ENCODE measurements at places on chromosomes 5 and 9.

- no peak for DNase-seq
Observed at GRCh38 chr5:56594792-56595191, 220.6 kb upstream of the MAP3K1 start.

DNA sequence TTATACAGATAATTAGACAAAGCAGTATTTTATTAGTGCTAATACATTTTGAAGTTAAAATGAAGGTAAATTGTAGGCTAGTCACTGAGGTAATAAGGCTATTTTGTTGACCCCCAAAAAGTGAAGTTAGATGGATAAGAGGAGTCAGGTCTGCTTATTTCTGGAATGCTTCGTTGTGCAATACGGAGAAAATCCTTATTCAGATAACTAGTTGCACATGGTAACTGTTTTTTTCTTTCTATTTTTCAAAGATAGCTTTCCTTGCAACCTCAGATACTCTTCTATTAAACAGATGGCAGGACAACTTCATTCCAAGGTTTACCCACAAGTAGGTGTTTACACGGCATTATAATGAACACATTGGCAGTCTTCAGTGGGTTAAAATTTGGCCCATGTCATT lies 101.1 kb downstream of the TMEM174 start:
- no peak for DNase-seq

DNA sequence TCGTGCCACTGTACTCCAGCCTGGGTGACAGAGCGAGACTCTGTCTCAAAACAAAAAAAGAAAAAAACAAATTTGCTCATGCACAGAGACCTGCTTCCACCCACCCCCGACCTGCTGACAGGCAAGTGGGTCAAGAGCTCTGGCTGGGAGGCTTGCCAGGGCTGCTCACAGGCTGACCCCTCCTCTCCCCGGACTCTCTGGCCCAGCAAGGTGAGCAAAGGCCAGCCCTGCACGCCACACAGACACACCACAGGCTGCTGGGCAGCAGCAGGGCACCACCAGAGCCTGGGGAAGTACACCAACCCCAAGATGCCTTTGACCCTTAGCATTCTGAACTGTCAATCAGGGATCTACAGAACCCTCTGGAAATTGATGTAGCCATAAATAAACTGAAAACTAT lies 29.2 kb downstream of the NSUN2 start:
- no peak for DNase-seq

GRCh38 chr5:131431794-131432193 lies 167.9 kb downstream of the CDC42SE2 start:
- no peak for DNase-seq

GRCh38 chr9:6307551-6308096 lies 20.6 kb upstream of the TPD52L3 start:
- no peak for DNase-seq

DNA sequence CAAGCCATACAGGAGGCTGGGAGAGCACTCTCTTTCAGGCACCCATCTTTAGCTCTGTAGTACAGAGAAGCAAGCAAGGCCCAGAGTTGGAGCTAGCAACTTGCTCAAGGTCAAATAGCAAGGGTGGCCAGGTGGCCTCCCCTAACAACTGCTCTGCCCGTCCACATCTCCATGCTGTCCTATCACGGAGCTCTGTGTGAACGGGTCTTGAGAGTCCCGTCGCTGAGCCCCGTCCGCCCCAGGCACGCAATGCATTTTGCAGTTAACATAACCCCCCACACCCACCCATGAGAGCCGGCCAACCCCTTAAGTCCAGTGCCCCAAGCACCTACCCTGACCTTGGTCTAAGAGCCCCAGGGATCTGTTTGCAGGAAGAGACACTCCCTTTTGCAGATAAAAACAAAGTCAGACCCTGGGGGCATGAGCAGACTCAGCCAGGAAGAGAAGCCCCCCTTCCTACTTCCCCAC lies 1.5 kb downstream of the RNF44 start:
- no peak for DNase-seq
